Psoas muscle (tissue), 8 donors: ENCODE measurements at places on chromosomes 11 and 22. TPM values are rescaled to one million over a fixed set of nuclear protein-coding genes. Genes with fewer than 3 reads are reported as not detected.

GRCh38 chr11:17606233-17607082, 59.4 kb downstream of the OTOG start:
- DNase-seq, result no peak

DNA sequence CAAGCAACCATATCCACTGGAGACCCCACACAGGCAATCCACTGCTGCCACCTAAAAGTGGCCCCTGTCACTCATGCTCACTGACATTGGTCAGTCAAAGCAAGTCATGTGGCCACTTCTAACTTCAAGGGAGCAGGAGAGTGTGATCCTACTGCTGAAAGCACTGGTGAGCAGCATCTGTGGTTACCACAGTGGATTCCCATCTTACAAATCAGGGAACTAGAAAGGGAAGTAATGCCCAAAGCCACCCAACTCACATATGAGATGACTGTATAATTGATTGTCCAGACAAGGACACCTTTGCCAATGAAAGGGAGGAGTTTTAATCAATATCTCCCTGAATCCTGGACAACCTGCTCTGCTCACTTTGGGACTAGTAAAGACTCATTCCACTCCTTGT, 17.7 kb downstream of the RCN1 start:
- DNase-seq, result no peak

DNA sequence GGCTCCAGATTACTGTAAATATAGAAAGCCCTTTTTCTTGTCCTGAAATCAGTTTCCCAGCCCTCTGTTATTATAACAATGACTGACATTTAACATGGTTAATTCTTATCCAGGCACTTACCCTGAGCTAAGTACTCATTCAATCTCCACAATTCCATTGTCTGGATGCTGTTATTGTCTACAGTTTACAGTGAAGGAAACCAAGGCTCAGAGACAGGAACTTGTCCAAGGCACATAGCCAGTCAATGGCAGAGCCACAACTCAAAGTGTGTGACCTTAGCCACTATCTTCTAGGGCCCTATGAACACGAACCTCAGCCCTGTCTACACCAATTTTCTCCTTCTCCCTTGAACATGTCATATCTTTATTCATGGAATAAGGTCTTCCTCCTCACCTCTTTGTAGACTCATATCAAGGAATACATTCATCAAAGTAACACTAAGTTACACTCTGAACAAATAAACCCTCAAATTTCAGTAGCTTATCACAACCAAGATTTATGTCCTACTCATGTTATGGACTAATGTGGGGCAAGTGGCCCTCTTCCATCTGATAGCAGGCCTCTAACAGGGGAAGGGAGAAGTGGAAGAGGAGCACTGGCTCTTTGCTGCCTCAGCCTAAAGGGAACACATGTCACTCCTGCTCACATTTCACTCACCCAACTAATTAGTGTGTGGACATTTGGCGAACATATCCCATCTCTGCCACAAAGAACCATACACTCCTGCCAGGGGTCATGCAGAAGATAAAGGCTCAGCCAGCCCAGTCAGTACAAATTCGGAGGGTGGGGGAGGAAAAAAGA, 39.3 kb upstream of the APLNR start:
- DNase-seq, result no peak

GRCh38 chr11:20192151-20192550, 31.9 kb upstream of the DBX1 start:
- DNase-seq, result no peak

DNA sequence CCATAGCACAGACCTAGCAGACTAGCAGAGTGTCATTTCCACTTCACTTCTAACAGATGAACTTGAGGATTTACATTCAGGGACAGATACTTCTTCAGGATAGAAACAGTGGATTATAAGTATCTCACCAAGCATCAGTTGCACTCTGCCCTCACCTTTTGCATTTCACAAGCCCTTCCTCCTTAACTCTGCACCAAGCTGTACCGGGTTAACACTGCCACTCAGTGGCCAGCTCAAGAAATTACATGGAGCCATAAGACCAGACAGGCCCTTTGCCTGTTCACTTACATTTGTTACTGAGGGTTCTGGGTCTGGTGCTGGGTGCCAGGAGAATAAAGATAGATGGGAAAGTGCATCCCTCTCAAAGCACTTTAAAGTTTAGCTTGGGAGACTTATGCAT, 309.8 kb downstream of the SHANK2 start:
- no peak for DNase-seq

DNA sequence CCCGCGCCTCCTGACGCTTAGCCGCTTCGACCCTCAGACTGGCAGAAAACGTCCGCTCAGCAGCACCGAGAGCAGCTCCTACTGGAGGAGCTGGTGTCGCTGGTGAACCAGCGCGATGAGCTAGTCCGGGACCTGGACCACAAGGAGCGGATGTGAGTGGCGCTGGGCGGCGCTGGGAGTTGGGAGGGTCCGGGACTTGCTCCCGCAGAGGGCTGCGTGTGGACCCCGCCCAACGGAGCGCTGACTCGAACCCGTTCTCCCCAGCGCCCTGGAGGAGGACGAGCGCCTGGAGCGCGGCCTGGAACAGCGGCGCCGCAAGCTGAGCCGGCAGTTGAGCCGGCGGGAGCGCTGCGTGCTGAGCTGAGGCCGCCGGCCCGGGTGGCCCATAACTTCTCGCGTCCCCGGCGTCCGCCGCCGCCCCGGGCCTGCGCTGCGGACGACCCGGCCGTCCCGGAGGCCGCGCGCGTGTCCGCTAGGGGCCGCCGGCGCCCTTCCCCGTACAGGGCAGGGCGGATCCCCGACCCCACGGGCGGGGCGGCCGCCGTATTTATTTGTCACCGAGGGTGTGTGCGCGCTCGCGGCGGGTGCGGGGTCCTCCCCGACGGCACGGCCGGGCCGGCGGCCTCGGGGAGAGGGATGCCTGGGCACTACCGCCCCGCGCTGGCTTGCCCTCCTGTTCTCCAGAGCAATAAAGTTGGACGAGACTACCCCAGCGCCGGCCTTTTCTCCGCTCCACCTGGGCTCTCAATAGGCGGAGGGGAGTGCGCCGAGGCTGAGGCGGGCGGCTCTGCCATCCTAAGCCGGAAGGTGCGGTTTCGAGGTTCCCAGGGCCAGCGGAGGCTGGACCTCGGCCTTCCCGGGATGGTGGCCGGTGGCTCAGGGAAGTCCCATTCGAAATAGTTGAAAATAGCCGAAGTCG, 3.4 kb downstream of the KCNK7 start:
- DNase-seq, result peak; percentile 77

- DNase-seq, result no peak
Measured at GRCh38 chr22:40416636-40417035, 46.2 kb downstream of the SGSM3 start.

DNA sequence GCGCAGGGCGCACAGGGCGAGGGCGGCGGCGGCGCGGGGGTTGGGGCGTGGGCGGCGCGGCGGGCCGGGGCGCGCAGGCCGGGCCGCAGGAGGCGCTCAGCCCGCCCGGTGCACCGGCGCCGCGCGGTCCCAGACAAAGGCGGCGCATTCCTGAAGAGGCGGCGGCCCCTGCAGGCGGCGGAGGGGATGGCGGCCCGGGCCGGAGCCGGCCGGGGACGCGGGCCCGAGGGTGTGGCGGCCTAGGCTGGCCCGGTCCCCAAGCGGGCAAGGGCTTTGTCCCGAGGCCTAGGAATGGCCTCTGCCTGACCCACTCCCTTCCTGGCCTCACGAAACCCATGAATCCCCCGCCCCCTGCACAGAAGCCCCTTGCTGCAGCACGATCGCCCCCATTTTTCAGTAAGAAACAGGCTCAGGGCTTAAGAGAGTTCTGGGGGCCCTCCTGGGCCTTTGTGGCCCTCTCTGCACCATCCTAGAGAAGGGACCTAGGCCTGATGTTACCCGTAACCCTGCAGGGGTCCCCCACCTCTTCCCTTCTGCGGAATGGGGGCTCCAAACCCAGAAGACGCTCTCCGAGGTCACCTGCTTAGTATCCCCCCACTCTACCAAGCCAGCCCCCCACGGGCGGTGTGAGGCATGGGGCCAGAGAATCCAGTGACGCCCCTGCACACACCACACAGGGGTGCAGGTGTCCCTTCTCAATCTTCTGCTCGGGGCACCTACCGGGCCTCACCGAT, at the start of gene RTN4R:
TSS of gene RTN4R (minus strand) at position 40 of the 734 bp plus-strand sequence. CDS start 226 bp downstream, outside the sequence.
- peak; percentile 73 for DNase-seq

DNA sequence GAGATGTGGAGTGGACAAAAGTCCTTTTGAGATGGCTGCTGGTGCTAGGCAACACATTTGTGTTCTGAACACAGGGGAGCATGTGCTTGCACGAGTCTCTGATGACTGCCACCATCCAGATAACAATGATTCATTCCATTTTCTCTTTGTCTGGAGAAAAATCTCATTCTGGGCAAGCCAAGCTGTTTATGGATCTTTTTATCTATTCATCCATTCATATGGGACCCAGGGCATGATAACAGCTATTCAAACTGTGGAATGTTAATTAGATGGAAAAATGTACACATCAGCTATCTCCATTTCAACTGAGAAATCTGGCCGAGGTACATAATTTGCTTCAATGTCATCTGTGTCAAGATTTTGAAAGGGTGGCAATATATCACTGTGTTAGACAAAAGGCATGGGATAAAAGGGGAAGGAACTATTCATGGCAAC, 117.5 kb upstream of the ZBED5 start:
- DNase-seq, result no peak

DNA sequence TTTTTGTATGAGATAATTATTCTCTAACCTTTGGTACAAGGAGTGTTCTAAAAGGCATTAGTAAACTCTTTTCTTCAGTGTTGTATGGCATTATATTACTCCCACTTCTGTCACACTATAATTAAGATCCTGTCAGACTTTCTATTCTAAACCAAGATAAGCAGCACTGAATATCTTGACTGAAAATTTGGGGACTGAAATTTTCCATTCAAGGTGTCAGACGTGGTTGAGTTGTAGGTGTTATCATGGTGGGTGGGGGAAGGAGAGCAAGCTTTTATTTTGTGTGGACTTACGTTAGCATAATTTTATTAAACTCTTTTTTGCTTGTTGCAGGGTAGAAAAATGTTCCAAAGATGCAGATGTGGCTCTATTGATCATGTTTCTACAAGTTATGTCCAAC, 22.9 kb downstream of the MUC15 start:
- DNase-seq, result no peak

DNA sequence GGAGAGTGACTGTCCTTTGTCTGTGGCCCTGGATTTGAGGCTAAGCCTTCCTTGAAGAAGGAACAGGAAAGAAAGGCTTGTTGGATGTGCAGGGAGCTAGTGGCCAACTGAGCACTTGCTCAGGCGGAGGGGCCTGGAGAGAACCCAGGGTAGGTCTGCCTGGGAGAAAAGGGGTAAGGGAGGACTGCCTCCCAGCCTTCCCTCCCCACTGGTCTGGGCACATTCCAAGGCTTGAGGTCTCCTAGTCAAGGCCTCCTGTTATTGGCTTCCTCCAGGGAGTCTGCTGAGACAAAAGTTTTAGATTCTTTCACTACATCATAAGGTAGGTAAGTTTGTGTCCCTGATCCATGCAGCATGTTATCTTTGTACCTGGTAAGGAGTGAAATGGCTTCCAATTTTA, 15.2 kb downstream of the KCNQ1OT1 start:
- DNase-seq, result peak; percentile 15

DNA sequence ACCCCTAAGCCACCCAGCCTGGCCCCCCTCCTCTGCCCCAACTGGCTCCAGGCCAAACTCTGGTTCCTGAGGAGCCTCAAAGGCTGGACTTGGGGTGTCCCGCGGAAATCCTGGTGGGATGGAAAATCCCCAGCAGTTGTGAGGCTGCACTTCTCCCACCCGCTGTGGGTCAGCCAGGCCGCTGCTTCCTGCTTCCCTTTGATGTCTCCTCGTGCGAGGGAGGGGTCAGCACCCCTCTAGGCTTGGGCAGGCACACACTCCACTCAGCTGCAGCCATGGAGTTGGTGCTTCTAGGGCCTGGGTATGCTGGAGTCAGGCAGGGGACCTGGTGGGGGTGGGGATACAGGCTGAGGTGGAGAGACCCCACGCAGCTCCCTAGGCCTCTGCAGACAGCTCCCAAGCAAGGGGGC, 12.0 kb downstream of the KCNQ1OT1 start:
- DNase-seq, result no peak

DNA sequence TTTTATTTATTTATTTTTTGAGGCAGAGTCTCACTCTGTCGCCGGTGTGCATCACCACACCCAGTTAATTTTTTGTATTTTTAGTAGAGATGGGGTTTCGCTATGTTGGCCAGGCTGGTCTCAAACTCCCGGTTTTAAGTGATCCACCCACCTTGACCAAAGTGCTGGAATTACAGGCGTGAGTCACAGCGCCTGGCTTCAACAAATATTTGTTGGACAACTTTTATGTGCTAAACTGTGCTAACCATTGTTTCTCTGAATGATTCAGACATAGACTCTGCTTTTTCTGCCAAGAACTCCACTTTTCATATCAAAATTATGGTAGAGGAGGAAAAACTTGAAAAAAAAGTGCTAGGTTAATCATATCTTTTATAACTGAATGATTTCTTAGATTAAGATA, 36.3 kb downstream of the MMP7 start:
- no peak for DNase-seq

DNA sequence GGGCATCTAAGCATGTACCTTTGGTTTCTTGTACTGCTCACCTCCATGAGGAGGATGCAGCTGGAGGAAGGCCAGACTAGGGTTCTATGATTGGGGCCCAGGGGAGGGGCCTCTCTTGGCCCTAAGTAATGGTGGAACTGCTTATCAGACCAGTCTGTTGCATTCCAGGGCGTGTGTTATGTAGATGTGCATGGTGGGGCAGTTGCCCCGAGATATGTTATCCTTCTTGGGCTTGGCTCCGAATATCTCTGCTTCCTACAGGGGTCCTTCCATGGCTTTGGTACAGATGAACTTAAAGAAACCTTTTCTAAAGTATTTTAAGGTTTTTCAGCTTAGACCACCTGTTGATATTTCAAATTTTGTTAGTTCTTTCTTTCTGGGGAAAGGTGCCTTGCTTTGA, 126.0 kb downstream of the SWAP70 start:
- DNase-seq, result no peak

DNA sequence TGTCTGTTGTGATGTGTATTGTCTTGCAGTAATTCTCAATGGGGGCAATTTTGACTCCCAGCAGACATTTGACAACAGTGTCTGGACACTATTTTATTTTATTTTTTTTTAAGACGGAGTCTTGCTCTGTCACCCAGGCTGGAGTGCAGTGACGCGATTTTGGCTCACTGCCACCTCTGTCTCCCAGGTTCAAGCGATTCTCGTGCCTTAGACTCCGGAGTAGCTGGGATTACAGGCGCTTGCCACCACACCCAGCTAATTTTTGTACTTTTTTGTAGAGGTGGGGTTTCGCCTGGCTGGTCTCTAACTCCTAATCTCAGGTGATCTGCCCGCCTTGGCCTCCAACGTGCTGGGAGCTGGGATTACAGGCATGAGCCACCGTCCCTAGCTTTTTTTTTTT, 1.4 kb downstream of the RPS6KB2 start:
- no peak for DNase-seq

- DNase-seq, result no peak
Measured at GRCh38 chr22:35445933-35446332, 46.0 kb downstream of the MCM5 start.

- no peak for DNase-seq
Measured at GRCh38 chr22:38415046-38415445, 40.0 kb downstream of the KCNJ4 start.

CEND1 gene
- total RNA-seq, result not detected

PPP6R3 gene
- 102 TPM for total RNA-seq

IL18BP gene
- total RNA-seq, result 2.9 TPM

C11orf97 gene
- not detected for total RNA-seq

KCNJ11 gene
- 88.4 TPM for total RNA-seq

BRMS1 gene
- 26.2 TPM for total RNA-seq

POU2AF2 gene
- total RNA-seq, result 0.98 TPM

HEPHL1 gene
- total RNA-seq, result not detected

TSPAN32 gene
- 0.54 TPM for total RNA-seq

CNTN5 gene
- not detected for total RNA-seq
